Dermis blood vessel endothelial cell (primary cell): ENCODE measurements at places on chromosomes 1 and 21. TPM values are rescaled to one million over a fixed set of nuclear protein-coding genes. Genes with fewer than 3 reads are reported as not detected.

The NUDT4B gene
- 26.9 and 28.2 TPM in 2 replicates for total RNA-seq

The WASF2 gene
- total RNA-seq, result 45.9 and 110 TPM in 2 replicates

The CFAP141 gene
- total RNA-seq, result not detected in 2 replicates

The CRB1 gene
- under 0.01 TPM in 1 of 2 replicates, not detected in the other for total RNA-seq

The EDARADD gene
- not detected in 2 replicates for total RNA-seq

The TMEM81 gene
- total RNA-seq, result 1.2 TPM in 2 replicates

The IGSF9 gene
- not detected in 2 replicates for total RNA-seq

The FAM72B gene
- 1.0 and 3.4 TPM in 2 replicates for total RNA-seq

The SFN gene
- total RNA-seq, result 0.51 and 0.70 TPM in 2 replicates

The TNNI3K gene
- total RNA-seq, result not detected in 2 replicates

The AADACL4 gene
- total RNA-seq, result not detected in 2 replicates

The SLC44A3 gene
- 2.9 and 3.0 TPM in 2 replicates for total RNA-seq

The NHLH1 gene
- total RNA-seq, result under 0.01 and 0.05 TPM in 2 replicates

The OR6N2 gene
- total RNA-seq, result not detected in 2 replicates

The MEX3A gene
- 4.8 and 8.8 TPM in 2 replicates for total RNA-seq

The CRNN gene
- not detected in 2 replicates for total RNA-seq

The S100B gene
- not detected in 2 replicates for total RNA-seq

The HHIPL2 gene
- not detected in 2 replicates for total RNA-seq

The HSD11B1 gene
- total RNA-seq, result not detected in 2 replicates

The RPL22 gene
- total RNA-seq, result 124 and 146 TPM in 2 replicates

The SIM2 gene
- under 0.01 and 0.05 TPM in 2 replicates for total RNA-seq

The IL19 gene
- total RNA-seq, result not detected in 2 replicates

The KLF17 gene
- not detected in 2 replicates for total RNA-seq

The RORC gene
- under 0.01 TPM in 1 of 2 replicates, not detected in the other for total RNA-seq

The LY9 gene
- not detected in 2 replicates for total RNA-seq

The MR1 gene
- 2.9 and 4.0 TPM in 2 replicates for total RNA-seq

The CDK11B gene
- total RNA-seq, result 12.3 and 13.2 TPM in 2 replicates

The TCHH gene
- 0.05 and 0.17 TPM in 2 replicates for total RNA-seq

The SLAMF6 gene
- not detected in 2 replicates for total RNA-seq

The UBL4B gene
- not detected in 2 replicates for total RNA-seq

The NBPF26 gene
- 5.3 and 8.3 TPM in 2 replicates for total RNA-seq

The HIPK1 gene
- 36.8 and 50.4 TPM in 2 replicates for total RNA-seq

The ACTL8 gene
- not detected in 2 replicates for total RNA-seq

The RAB25 gene
- not detected in 2 replicates for total RNA-seq

The PI4KB gene
- total RNA-seq, result 45.5 and 55.3 TPM in 2 replicates

The C1orf226 gene
- total RNA-seq, result 0.34 and 1.1 TPM in 2 replicates

The PTGS2 gene
- total RNA-seq, result 15.0 and 17.2 TPM in 2 replicates

The FCGR3A gene
- total RNA-seq, result not detected in 2 replicates

The RALGPS2 gene
- 38.5 and 57.9 TPM in 2 replicates for total RNA-seq

The CCDC185 gene
- 0.17 TPM in 1 of 2 replicates, not detected in the other for total RNA-seq

The CA6 gene
- total RNA-seq, result not detected in 2 replicates

The SLC26A9 gene
- total RNA-seq, result 0.09 TPM in 1 of 2 replicates, not detected in the other

The NUP210L gene
- 0.09 and 0.17 TPM in 2 replicates for total RNA-seq

The SPRR2A gene
- not detected in 2 replicates for total RNA-seq

The S100A16 gene
- 581 and 601 TPM in 2 replicates for total RNA-seq

The IFNLR1 gene
- under 0.01 and 0.05 TPM in 2 replicates for total RNA-seq

The GPA33 gene
- not detected in 2 replicates for total RNA-seq

The MSH4 gene
- total RNA-seq, result 0.14 and 0.34 TPM in 2 replicates

The NKAIN1 gene
- 0.70 TPM in 1 of 2 replicates, not detected in the other for total RNA-seq

The RGS4 gene
- total RNA-seq, result 9.2 and 26.5 TPM in 2 replicates

The NTNG1 gene
- under 0.01 and 0.05 TPM in 2 replicates for total RNA-seq

The HHAT gene
- total RNA-seq, result 1.8 and 4.8 TPM in 2 replicates

The SERTAD4 gene
- 1.1 and 3.9 TPM in 2 replicates for total RNA-seq

The SF3B4 gene
- total RNA-seq, result 7.8 and 16.3 TPM in 2 replicates

The OR2T33 gene
- total RNA-seq, result not detected in 2 replicates

The SERINC2 gene
- 4.8 and 12.9 TPM in 2 replicates for total RNA-seq

The SPRR2E gene
- not detected in 2 replicates for total RNA-seq
